ENCODE measurements at places on chromosomes 7 and 10.

DNA sequence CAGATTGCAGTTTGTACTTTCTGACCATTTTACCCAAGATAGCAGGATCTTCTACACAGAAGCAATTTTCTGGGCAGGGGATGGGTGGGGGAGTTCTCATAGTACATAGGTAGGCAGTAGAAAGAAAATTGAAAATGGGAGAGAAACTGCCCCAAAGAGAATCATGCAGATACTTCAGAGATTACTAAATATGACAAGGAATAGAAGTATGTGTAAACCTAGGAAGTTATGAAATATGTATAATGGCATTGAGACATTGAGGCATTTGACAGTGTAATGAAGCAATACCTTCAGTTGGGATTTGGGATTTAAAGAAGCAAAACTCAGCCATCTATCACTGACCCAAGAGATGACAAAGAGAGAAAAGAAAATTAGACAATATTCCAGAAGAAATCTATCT, 233.0 kb downstream of the PTN start:
- no peak for DNase-seq

GRCh38 chr10:35545079-35545657, 60.0 kb upstream of the GJD4 start:
- DNase-seq: no peak

GRCh38 chr7:95590387-95591248, 5.7 kb downstream of the PDK4 start:
- no peak for DNase-seq

DNA sequence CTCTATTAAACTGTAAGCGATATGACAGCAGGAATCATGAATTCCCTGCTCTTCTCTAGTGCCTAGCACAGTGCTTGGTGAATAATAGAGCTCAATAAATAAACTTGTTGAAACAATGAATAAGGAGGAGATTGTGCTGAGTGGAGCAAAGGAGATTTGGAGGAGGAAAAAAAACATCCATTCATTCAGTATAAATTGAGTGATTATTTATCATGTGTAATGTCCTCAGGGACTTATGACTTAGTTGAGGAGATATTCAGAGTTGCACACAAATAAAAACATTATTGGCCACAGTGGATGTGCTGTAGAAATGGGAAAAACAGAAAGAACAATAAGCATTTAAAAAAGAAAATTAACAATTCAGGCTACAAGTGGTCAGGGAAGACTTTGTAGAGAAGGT, 125.7 kb downstream of the FOXP2 start:
- DNase-seq: no peak

DNA sequence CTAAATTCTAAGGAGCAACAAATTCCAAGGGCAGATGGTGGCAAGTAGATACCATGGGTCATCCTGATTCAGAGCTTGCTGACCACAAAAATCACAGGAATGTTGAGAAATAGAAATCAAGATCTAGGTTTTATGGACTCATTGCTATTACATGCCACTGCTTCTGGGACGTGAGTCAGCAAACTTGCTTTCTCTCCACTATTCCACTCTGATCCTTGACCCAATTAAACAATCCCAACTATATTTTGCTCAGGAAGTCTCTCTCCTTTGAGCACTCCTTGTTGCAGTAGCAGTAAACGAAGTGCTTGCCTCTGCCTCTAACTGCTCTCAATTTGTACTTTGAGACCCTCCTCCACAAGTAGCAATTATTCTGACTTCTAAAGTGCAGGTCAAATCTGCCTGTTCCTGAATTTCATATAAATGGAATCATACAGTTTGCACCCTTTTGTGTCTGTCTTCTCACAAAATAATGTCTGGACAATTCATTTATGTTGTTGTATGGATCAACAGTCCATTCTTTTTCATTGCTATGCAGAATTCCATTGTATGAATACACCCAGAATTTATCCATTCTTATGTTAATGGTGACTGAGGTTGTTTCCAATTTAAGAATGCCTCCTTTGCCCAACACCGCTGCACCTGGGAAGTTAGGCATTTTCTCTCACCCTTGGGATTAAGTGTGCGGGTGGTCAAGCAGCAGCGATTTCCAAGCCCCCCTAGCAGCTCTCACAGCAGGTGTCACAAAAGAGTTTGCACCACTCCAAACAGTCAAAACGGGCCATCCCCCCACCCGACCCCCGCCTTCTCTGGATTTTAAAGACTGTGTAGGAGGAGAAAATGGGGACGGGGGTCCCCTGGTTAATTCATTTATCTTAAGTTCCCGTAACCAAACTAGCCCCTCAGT, 35.9 kb downstream of the ACSM6 start:
- no peak for DNase-seq

GRCh38 chr7:96233528-96234154, 88.3 kb downstream of the SLC25A13 start:
- no peak for DNase-seq

- DNase-seq: no peak
Measured at GRCh38 chr7:122864016-122864415, 22.2 kb downstream of the CADPS2 start.

DNA sequence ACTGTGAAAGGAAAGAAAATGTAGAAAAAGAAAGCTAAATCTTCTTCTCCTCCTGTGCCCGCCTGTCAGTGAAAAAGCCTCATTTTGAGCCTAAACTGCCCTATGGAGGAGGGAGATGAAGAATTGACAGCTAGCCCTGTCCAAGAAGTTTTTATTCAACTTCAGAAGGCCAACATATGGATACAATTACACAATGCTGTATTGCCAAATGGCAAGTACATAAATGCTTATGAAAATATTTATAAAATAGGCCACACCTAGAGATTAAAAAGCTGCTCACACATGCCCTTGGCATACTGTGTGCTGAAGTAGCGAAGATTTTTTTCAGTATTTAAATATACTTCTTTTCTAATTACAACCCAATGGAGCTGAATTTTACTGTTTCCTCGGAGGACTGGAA, 65.1 kb upstream of the NEBL start:
- DNase-seq: no peak

All from cortex of kidney (tissue), 1 donor.